Activated gamma-delta T cell treated with anti-CD3 and anti-CD28 coated beads, Interleukin-2, amount 50 U/mL, for 16 hours (primary cell): ENCODE measurements at places on chromosomes 16 and 17.

DNA sequence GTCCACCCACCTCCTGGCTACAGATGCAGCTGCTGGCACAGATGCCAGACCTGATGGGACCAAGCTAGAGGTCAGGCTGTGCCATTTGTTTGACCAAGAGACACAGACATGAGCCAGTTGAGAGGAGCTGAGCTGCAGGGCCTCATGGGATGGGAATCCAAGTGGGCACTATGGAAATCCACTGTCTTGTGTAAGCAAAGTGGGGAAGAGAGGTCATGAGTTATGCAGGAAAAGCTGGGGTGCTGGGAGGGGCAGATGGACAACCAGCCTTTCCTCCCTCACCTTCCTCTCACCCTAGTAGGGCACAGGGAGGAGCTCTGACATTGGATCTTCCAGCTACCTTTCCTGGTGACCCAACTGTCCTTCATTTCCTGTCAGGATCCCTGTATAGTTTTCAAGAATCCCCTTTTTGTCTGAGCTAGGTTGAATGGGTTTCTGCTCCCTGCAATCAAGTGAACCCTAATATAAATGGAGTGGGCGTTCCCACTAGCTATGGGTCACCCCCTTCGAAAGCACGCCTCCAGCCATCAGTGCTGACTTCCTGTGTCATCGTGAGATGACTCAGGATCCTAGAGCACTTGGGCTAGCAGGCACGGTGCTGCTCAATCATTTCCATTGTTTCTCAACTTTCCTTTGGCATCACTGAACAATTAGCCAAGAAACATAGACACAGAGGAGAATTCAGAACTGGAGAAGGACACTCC, 13.6 kb downstream of the ATPAF2 start:
- DNase-seq, result no peak

DNA sequence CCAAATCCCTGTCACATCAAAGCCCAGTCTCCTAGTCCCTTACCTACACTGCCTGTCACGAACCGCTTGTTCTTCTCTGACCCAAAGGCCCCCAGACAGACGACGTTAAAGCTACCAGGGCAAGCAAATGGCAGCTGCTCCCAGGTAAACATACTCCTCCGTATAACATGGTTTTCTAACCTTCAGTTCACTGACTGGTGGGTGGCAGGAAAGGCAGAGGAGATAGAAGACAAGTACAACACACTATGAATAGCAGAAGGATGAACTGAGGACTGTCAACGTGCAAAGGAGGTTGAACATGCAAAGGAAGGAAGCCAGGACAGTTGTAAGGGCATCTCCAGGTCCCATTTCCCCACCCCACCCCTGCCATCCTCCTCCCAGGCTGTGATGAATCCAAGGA, 449.8 kb downstream of the SHISA9 start:
- no peak for DNase-seq

DNA sequence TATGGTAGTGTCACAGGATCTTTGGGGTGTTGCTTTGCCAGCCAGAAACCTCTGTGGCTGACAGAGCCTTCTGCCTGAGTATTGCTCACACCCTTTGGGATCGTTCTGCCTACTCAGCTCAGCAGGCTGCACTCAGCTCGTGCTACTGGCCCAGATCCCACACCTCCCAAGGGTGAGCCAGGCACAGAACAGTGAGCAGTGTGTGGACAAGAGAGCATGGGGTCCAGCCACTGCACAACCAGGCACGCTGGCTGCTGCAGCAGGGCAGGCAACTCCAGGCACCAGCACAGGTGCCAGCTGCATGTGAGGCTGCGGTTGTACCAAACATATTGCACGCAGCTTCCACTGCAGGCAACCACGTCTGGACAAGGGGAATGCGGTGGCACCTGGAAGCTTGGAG, 84.9 kb downstream of the CYB561 start:
- no peak for DNase-seq

DNA sequence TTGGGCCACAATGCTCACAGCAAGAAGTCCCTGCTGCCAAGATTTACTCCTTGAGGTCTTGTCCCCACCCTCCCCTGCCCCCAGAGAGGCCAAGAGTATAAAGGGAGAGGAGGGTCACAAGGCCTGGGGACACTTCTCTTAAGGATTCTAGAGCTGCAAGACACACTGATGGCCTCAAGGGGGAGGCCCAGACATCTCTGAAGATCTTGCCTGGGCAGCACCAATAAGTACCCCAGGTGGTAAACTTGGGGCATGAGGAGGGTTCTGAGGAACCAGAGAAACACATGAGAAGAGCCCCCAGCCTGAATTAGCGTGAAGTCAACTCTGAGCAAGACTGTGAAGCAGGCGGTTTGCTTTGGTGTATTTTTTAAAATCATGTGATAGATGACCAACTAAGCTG, 26.8 kb upstream of the MTMR4 start:
- DNase-seq, result no peak

- no peak for DNase-seq
These were observed 4.2 kb upstream of the PYCARD start for GRCh38 chr16:31206776-31207175.
